ENCODE measurements at places on chromosomes 12 and 14.
A peak's percentile ranks its signal among the peaks of the same experiment; 100 is the strongest.

DNA sequence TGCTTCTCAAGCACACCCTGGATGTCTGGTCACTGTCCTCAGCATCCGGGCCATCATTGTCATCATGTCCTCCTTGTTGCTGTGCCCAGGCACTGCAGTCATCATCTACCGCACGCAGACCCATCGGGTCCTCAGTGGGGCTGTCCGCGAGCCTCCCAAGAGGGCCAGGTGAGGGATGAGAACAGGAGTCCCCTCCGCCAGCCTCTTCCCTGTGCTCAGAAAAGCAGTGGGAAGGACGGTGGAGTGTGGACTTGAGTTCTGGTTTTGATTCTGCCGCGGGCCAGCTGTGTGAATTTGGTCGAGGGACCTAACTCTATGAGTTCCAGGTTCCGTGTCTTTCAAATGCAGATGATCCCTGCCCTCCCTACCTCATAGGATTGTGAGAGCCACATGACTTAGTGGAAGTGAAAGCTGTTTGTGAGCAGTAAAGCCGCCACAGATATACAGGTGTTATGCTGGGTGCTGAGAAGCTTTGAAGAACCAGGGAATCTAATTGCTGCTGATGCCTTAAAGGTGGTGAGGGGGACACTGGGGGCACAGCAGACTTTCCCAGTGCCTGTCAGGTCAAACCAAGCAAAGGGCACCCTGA lies 122.9 kb upstream of the RAP1B start:
- no peak for DNase-seq

GRCh38 chr14:22614240-22614799 lies 16.2 kb downstream of the ABHD4 start:
- no peak for DNase-seq

DNA sequence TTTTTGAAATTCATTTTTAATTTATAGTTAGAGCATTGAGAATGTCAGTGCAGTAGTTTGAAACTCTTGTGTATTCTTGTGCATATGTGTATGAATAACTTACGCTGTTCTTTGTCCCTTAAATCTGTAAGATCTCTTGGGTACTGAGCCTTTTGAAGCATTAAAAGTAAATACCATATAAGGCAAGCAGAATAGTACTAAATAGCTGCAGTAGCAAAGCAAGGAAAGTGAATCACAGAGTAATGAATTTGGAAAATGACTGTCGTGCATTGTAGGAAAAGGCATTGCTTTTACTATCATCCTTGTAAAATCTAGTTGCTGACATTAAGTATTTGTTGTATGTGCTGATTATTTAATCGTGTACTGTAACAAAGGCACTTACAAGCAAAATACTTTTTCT lies 12.1 kb downstream of the CNOT2 start:
- DNase-seq = no peak

GRCh38 chr12:61846765-61847164 lies 413.4 kb upstream of the USP15 start:
- DNase-seq = no peak

DNA sequence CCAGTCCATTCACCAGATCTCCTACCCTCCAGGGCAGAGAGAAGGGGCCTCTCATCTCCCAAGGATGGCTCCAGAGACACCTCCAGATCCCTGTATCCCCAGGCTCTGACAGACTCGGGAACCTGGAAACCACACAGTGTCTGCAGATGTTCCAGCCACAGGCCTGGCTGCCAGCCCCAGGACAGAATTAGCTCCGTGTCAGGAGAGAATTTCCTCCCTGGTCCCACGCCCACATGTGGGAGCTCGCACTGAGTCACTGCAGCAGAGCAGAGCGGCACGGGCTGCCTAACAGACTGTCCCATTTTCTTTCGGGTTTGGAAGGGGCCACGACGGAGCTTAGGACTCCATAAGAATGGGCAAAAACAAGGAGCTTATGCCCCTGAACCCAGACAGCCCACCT lies 33.6 kb downstream of the CMKLR1 start:
- no peak for DNase-seq

- no peak for DNase-seq
These were observed 606 bp downstream of the TNFAIP2 start for GRCh38 chr14:103123634-103124500.

DNA sequence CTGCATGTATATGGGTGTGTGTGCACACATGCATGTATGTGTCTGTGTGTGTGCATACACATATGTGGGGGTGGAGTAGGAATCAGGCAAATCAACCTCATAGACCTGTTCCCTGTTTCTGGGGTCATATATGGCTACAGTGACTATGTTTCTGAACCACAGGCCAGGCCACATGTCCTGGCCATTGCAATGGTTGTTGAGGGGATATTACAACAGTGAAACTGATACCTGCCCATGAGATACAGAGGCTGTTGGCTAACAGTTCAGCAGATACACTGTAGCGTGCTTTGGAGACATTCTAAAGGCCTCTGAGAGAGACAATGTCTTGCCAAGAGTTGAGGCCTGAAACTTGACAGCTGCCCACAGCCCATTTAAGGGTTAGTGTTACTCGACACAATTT lies 47.3 kb upstream of the FOS start:
- DNase-seq = no peak

GRCh38 chr14:60275932-60276331 lies 26.9 kb downstream of the PPM1A start:
- no peak for DNase-seq

DNA sequence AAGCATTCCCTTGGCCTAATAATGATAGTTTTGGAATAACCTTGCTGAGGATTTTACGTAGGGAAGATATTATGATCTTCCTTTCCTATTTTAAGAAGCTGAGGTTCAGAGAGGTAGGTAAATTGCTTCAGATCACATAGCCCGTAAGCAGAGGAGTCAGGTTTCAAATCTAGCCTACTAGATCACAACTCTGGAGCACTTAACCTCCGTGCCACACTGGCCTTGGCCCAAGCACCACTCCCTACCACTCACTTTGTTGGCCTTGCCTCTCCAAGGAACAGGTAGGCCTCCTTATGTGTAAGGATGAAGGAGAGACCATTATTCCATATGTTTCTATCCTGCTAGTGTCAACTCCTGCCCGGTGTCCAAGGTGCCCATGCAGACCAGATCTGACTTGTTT lies 12.4 kb upstream of the ACOT1 start:
- no peak for DNase-seq

DNA sequence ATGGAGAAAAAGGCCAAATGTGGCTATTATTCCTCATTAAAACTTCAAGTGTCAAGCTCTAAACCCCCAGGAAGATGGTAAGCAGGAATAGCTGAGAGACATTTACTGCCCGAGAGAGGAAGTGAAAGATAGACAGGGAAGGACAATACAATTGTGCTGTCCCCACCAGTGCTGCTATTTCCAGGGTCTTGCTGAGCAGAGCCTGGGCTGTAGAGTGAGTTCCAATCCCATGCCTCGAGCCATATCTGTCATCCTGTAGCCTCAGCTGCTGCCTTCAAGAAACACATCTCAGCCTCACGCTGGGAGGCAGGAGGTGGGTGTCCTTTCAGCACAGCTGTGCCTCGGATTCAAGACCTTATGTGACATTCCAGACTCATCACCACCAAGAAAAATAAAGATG lies 114.0 kb downstream of the RPAP3 start:
- no peak for DNase-seq

DNA sequence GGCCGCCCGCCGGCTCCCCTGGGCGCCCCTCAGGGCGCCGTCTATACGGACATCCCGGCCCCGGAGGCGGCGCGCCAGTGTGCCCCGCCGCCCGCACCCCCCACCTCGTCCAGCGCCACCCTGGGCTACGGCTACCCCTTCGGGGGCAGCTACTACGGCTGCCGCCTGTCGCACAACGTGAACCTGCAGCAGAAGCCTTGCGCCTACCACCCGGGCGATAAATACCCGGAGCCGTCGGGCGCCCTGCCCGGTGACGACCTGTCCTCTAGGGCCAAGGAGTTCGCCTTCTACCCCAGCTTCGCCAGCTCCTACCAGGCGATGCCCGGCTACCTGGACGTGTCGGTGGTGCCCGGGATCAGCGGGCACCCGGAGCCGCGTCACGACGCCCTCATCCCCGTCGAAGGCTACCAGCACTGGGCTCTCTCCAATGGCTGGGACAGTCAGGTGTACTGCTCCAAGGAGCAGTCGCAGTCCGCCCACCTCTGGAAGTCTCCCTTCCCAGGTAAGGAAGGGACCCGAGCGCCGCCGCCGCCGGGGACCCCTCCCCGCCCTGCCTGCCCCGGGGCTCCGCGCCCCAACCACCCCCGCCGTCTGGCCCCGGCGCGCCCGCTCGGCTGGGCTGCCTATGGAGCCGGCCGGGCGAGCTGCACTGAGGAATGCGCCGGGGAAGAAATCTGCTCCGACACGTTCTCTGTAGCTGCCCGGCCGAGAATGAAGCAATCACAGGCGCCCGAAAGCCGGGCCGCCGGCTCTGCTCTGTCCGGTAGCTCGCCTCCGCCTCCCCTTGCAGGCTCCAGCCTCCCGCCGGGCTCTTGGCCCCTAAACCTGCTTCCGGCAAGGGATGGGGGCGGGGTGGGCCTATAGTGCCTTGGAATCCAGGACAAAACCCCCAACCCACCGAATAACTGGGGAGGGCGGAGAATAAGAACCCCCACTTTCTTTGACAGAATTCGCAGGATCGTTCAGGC lies 794 bp downstream of the HOXC13 start:
- DNase-seq = no peak

DNA sequence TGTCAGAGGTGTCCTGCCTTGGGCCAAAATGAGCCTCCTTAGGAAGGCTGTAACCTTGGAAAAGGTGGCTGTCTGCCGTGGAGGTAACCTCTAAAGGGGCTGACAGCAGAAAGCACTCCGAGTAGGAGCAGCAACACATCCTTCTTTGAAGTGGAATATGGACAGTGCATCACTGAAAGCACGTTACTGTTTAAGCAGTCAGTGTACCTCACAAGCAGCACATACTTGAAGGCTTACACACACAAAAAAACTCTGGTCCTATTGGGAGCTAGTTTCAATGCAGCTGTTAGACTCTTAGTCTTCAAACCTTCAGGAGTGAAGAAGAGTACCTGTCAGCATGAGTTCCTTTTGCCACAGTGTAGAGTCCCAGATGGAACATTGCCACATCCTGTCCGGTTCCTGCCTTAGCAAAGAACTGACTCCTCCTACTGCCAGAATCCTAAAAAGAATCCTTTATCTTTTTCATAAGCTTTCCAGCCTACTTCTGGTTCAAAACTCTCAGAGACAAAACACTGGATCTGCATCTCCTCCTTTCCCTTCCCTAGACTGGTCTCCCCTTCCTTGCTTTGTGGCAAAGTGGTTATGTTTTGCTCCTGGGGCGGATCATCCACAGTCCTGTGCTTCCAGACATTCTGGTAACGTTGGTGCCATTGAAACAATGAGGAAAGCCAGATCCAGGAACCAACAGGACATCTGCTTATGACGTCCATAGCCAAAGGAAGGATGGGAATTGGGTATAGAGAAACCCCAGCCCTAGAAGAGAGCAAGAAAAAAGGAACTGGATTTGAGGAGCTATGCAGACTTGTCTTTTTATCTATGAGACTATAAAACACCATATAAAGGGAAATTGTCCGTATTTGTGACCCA lies 8.5 kb upstream of the MDM1 start:
- no peak for DNase-seq

- DNase-seq = no peak
These were observed 319.5 kb upstream of the SFSWAP start for GRCh38 chr12:131391399-131391798.

DNA sequence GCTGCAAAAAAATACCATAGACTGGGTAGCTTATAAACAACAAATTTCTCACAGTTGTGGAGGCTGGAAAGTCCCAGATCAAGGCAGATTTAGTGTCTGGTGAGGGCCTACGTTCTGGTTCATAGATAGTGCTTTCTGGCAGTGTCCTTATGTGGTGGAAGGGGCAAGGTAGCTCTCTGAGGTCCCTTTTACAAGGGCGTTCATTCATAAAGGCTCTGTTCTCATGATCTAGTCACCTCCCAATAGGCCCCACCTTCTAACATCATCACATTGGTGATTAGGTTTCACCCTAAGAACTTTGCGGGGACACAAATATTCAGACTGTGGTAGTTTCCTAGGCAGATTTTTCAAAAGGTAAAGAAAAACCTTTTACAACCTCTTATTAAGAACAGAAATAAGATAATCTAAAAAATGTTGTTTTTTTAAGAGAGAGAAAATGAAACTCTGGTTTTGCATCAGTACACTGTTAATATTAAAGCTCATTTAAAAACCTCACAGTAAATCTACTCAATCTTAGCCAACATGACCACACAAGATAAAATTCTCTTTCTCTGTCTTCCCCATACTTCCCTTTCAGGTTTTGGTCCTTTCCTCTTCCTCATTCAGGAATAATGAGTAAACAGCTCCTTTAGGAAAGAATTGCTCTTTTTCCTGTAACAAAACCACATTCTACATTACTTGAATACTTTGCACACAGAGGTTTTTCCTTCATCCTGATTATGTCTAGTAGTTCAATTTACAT lies 117.5 kb downstream of the UNC79 start:
- DNase-seq = no peak

DNA sequence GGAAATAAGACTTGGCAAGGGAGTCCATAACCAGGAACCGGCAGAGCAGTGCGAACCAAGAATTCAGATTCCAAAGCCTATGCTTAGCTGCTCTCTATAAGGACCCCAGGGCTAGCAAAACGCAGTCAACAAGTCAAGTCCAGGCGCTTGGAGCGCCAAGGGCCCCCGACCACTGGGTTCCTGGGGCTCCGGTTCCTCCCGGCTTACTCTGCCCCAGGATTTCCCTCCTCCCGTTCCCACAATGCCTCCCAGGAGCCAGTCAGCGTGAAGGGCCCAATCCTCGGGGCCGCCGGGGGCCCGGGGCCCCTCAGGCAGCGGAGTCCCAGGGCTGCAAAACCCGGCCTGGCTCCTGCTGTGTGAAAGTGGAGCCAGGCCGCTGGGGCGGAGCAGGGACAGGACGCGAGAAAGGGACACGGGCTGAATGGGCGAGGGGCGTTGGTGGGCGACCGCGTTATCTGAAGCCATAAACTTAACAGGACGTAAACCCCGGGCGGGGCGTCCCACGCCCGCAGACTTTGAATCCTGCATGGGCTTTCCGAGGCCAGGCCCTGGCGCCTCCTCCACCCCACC lies 1.5 kb downstream of the KRT8 start:
- peak; percentile 52 for DNase-seq

- DNase-seq = no peak
These were observed 135.7 kb upstream of the SYT10 start for GRCh38 chr12:33575346-33575745.

GRCh38 chr12:114698566-114699163 lies 14.7 kb upstream of the TBX3 start:
- no peak for DNase-seq

- DNase-seq = no peak
These were observed 52.3 kb downstream of the TSPAN9 start for GRCh38 chr12:3129301-3130056.

- DNase-seq = no peak
These were observed 40.9 kb upstream of the STXBP6 start for GRCh38 chr14:25090716-25091454.

DNA sequence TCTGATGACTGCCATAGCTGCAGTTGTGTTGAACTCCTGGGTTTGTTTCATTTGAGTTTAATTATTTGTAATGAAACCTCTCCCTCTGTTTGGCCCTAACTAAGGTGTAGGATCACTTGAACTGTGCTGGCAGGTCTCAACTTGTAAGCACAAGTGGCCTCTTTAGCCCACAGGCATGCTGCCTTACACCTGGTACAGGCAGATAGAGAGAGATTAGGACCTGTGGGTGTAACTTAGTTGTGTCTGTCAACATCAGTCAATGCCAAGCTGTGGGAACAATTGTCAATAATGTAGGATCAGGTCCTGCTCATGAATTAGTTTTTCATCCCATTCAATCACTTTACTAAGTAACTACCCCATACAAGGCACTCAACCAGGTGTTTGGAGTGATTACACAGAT lies 263.0 kb upstream of the G2E3 start:
- DNase-seq = no peak

GRCh38 chr14:67574156-67574555 lies 25.9 kb downstream of the PIGH start:
- DNase-seq = no peak

Data from GM19239 (cell line).